ENCODE measurements at places on chromosomes 11 and 22.

DNA sequence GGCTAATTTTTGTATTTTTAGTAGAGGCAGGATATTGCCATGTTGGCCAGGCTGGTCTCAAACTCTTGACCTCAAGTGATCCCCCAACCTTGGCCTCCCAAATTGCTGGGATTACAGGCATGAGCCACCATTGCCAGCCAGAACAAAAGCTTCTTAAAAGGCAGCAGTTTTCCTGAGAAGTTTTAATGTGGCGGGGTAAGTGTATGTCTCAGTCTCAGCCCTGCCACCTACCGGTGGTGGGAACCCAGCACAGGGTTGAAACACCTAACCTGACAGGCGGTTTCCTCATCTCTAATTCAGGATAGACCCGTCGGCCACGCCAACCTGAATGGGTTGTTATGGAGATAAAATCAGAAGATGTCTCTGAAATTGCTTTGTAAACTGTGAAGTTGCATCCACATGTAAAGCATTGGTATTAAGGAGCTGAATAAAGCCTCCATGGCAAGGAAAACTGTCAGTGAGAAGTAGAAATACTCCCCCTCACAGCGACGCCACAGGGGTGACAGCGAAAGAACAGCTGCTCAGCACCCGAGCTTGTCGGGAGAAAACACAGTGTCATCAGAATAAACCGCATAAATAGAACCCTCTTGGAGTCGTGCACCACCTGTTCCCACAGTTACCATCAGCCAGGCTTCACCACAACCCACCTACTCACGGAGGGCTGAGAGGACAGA lies 165.9 kb upstream of the NCAM1 start:
- DNase-seq = no peak

GRCh38 chr11:134562941-134563471 lies 151.0 kb upstream of the B3GAT1 start:
- peak; percentile 40 for DNase-seq

DNA sequence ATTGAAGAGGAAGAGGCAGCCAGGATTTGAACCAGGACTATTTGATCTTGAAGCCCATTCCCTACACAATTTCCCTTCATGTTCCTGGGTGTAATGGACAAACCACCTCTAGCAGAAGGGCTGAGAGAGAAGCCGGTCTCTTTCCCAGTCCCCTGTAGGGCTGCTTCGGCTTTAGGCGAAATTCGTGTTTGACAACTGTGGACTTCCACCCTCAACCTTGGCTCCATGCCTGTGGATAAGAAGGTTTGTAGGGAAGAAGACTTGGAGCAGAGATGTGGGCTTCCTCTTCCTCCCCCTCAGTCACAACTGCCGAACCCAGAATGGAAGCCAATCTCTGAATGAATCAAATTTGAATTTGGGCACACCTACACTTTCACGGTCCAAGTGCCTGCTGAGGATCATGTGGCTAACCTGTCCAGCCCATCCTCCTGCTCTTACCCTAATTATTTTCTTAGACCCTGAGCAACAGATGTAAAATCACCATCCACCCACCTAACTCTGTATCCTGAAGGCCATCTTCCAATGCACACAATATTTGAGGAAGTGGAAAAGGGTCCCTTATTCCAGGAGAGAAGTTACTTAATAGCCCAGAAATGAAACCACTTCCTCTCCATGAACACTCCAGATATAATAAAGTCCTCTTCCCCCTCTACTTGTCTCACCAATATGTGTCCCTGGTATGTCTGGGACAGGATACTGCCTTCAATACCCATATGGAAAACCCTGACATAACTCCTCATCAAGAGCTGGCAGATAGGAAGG lies 10.1 kb upstream of the SCN2B start:
- no peak for DNase-seq

DNA sequence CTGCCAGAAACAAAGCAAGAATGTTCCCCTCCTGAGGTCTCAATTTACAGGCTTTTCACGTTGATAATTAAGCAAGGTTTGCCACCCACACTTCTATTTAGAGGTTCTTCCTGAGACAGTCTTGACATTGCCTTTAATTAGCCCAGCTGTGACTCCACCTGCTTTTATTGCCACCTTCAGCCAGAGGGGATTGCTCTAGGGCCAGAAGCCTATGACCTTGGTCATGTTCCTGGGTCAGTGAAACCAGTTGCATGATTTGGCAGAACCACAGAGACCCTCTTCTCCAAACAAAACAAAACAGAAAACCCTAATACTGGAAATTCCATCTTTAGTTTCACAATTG lies 89.8 kb downstream of the APIP start:
- DNase-seq = no peak

DNA sequence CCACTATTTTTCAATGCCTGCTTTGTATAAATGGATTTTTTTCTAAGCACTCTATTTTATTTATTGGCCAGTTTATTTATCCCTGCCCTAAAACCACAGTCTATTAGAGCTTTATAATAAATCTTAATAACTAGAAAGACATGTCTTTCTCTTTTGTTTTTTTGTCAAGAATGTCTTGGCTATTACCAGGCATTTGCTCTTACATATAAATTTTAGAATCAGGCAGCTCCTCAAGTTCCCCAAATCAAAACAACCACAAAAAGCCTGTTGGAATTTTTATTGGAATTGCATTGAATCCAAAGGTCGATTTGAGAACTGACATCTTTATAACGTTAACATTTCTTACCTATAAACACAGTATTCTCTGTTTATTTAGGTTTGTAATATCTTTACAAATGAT lies 85.8 kb upstream of the SC5D start:
- no peak for DNase-seq

- peak; percentile 79 for DNase-seq
Observed at GRCh38 chr11:73186294-73186850, 31.7 kb upstream of the P2RY2 start.

DNA sequence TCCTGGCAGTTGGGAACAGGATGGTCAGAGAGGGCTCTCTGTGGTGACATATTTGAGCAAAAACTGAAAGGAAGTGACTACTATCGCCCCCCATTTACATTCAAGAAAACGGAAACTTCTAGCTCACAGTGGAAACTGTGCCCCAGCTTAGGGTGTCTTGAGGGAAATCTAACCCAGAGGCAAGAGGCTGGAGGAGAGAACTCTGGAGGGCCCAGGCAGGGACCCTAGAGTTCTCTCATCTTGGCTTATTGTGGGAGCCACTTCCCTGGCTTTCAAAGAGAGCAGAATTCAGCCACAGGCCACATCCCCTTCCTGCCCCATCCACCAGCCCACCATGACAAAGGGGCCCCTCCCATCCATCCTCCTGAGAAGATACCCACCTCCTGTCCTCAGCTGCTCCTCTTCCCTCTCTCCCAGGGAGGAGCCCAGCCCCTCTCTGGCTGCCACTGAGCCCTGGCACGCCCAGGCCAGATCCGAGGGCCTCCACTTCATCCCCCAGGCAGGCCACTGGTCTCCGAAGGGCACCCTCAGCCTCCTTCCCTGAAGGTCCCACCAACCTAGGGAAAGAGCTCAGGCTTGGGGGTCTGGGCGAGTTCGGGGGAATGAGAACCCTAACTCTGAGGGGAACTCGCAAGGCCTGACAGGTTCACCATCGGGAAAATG lies 1.6 kb upstream of the TMPRSS13 start:
- peak; percentile 34 for DNase-seq

GRCh38 chr11:85029964-85030363 lies 597.2 kb downstream of the DLG2 start:
- no peak for DNase-seq

DNA sequence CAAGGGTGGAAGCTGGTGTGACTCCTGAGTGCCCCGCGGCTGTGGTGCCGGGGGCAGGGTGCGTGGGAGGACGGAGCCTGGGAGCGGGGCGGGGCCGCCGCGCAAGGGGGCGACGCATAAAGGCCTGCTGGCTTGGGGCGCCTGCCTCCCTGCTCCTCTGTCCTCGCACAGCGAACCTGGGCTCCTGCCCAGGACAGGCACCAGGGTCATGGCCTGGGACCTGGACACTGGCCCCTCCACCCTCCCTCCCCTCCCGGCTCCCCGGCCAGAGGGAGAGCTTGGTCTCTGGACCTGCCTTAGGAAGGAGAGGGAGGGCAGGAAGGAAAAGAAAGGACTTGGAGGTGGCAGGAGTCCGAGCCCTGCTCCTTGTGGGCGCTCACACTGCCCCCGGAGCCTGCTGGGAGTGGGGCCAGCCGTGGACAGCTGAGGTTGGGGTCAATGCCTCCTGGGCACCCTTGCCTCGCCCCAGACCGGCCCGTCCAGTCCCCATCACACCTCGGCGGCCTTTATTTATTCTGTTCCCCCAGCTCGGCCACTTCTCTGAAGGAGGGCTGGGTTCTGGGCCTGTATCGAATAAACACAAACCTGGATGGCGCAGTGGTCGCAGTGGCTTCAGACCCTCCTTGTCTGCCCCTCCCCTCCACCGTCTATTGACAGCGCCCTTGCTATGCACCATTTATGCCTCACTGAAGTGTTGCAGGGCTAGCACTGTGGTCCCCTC lies 8.7 kb downstream of the SLC16A8 start:
- DNase-seq = no peak

GRCh38 chr11:57335023-57335342 lies 709 bp downstream of the SSRP1 start:
- no peak for DNase-seq
